ENCODE measurements at places on chromosomes 7 and 10.

DNA sequence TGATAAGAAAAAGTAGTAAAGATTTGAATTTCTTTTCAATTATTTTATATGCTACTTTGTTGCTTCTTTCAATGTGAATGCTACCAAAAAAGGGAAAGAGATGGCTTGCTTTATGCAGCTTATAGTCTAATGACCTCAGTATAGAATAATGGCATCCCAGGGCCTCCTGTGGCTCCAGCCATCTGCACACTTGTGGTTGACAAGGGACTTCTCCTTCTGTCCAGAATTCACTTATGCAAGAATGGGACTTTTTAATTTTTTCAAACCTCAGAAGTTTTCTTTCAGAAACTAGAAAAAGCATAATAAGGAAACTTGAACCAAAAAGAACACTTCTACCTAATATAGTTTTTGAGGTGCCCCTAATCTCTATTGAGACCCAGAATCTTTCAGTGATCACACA, 310.9 kb downstream of the CTNNA3 start:
- no peak for DNase-seq

- no peak for DNase-seq
Observed at GRCh38 chr10:61052469-61053205, 108.7 kb upstream of the RHOBTB1 start.

DNA sequence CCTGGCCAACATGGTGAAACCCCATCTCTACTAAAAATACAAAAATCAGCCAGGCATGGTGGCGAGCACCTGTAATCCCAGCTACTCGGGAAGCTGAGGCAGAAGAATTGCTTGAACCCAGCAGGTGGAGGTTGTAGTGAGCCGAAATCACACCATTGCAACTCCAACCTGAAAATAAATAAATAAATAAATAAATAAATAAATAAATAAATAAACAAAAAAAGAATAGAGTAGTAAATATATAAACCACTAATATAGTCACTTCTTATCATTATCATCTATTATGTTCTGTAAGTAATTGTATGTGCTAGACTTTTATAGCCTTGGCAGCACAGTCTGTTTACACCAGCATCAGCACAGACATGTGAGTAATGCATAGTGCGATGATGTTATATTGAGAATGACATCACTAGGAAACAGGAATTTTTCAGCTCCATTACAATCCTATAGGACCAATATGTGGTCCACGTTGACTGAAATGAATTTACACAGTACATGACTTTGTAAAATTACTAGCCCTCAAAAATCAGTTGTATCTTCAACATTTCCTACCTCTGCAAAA, 385.4 kb upstream of the ANKRD30A start:
- no peak for DNase-seq

DNA sequence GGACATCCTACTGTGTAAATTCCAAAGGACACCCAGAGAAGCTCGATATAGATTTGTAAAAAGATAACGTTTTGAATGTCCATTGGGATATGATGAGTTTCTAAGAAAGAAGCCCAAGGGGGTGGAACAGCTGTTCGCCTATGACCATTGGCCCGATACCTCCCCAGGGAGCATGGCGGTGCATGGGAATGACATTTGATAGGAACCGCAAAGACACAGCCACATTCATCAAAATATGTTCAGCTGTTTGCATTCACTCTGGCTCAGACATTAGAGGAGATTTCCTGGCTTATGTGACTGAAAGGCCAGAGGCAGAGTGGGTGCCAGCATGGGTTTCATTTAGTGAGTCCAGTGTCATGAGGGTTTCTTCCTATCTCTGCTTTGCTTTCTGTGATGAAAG, 56.0 kb upstream of the BAIAP2L1 start:
- no peak for DNase-seq

- no peak for DNase-seq
Observed at GRCh38 chr7:154876516-154876915, 126.4 kb downstream of the PAXIP1 start.

DNA sequence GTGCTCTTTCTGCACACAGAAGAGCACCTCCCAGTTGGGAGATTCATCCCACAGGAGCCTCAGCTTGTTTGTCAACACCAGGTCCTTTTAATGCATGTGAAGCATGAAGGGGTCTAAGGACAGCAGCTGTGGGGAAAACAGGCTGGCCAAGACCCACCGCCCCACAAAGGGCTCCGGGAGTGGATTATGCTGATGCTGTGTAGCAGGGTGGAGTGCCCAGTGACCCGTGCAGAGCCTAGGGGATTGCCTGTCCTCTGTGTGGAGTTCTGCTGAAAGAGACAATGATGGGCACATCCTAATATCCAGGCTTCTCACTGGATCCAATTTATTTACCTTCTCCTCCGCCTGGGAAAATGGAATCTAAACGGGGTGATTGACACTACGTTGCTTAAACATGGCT, 74.0 kb downstream of the PIP4K2A start:
- DNase-seq, result no peak

- no peak for DNase-seq
Observed at GRCh38 chr10:125992254-125992653, 95.9 kb downstream of the FANK1 start.

DNA sequence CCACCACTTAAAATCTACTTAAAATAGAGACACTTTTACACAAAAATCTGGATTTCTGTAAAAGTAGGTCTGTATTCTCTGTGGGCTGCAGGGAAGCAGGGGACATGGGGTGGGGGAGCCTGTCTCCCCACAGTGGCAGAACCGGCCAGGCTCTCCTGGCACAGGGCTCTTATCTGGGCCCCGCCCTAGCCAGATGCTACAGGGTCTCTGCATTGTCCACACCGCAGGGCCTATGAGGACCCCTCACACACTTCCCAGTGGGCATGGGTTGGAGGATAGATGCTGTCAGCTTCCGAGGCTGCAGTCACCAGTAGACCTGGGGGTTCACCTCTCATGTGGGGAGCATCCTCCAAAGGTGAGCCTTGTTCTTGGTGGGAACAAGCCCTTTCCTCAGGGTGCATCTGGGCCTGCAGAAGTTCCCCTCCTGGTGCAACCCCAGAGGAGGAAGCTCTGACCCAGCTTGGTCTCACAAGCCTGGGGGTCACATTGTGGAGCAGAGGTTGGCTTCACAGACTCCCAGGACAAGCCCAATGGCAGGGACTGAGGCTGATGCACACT, 15.4 kb upstream of the MYL7 start:
- no peak for DNase-seq

GRCh38 chr7:149202831-149203231, 7.5 kb downstream of the ZNF282 start:
- DNase-seq, result no peak

GRCh38 chr7:27154901-27155815, 1.3 kb downstream of the HOXA7 start:
- DNase-seq, result no peak

DNA sequence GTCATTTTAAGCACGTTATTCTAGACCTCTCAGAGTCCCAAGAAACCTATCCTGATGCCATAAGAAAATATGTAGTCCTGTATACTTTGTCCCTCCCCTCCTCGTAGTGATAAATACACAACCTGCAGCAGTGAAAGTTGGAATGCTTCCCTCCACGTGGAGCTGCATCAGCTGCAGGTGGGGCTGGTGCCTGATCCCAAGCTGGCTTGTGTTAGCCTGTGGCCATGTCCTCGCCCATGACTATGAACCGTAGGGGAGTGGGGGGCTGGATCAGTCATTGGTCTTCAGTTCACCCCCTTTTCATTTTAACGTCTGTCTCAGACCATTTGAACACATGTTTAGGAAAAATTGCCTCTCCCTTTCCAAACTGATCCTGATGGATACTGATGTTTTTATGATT, 171.4 kb upstream of the HABP2 start:
- DNase-seq, result no peak

- DNase-seq, result no peak
Observed at GRCh38 chr10:67618116-67618515, 77.9 kb downstream of the CTNNA3 start.

- DNase-seq, result no peak
Observed at GRCh38 chr10:74575191-74575720, 251.1 kb upstream of the KAT6B start.

- no peak for DNase-seq
Observed at GRCh38 chr7:96097835-96098234, 224.1 kb downstream of the SLC25A13 start.

GRCh38 chr10:43892062-43892770, 243.5 kb upstream of the ZNF32 start:
- DNase-seq, result no peak

DNA sequence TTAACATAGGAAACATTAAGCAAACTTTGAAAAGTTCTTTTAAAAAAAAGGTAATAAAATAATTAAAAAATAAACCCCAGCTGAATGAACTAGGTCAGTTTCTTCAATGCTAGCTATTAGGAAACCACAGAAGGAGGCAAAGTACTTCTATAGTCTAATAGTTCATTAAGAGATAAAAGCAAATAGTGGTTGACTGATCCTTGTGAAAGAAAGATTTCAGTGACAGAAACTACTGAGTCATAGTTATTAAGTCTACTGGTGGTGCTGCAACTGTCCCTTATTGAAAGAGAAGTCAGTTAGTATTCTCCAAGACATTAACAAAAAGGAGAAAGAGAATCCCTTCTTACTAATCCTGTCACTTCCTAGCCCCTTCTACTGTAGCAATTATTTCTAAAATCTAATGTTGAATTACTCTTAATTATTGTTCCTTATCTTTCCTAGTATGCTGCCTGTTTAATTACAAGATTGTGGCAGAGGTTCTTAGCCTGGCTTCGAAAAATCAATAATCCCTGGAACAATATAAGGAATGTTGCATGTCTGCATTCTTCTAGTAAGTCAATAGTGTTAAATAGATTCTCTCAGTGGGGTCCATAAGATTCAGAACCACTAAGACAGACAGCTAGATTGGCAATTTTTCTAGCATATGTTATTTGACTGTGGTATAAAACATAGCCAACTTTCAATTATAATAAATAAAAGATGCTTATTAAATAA, 18.2 kb downstream of the TCTN3 start:
- no peak for DNase-seq

DNA sequence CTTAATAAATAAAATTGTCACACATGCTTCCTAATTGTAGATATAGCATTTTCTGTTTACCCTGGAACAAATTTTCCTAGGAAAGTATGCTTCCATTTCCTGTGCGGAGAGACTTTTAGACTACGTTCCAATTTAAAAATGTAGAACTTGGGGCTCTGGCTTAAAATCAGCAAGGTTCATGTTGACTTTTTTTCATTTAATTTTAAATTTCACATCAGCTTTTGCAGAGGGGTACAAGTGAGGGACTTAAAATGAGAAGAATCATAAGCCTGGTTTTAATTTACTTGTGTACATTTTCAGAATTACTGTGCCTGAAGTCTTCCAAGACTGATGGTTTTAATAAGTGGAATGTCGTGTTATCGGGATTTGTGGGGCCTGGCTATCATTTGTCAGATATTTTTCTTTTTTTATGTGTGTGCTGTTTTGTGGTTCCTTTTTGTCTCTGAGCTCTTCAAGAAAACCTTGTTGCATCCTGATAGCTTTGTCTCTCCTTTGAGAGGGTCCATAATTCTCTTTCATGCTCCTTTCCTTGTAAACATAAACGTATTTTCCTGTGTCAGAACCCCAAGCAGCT, 8.8 kb upstream of the ATRNL1 start:
- no peak for DNase-seq

DNA sequence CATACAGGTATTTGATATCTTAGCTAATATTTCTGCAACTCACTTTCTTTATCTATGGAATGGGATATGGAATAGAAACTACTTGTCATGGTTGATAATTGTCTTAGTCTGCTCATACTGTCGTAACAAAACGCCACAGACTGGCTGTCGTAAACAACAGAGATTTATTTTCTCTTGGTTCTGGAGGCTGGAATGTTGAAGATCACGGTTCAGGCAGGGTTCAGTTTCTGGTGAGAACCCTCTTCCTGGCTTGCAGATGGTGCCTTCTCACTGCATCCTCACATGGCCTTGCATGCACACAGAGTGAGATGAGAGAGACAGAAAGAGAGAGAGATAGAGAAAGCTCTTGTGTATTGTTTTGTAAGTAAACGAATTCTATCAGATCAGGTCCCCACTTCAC, 332.7 kb upstream of the MAGI2 start:
- DNase-seq, result no peak

- DNase-seq, result no peak
Observed at GRCh38 chr7:23043441-23043840, 29.5 kb upstream of the HYCC1 start.

DNA sequence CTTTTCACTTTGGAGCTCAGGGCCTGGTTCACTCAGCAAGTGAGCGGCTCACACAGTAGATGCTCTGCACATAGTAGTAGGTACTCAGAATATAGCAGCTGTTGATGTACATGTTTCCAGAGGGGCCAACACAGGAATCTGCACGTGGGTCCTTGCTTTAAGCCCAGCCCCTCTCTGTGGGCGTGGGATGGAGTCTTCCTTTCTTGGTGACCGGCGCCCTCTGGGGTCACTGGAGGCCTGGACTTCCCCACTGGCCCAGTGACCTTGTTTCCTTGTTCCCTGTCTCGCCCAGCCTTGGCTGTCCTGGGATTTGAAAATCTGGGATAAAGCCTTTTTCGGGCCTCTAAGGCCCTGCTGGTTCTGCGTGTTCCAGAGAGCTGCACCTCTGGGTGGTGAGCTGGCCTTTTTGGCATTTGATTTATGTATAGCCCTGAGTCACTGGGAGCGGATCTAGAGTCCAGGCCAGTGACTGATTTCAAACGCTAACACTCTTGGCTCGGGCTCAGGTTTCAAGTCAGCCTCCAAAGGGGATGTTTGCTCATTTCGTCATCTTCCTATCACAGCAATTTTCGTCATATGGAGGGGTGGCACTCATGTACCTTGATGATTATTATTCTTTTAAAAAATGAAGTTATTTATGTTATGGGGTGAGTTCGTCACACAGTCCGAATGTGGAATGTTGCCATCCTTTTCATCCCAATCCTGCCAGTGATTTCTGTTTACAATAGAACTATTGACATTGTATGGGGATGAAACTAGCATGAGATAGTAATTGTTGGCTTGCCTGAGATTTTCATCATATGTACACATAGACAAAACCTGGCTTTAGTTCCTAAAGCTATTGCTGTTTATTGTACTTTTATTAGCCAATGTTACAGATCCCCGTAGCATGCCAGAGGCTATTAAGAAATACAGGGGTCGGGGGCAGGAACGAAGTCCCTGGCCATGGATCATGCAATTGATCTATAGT, 65.5 kb downstream of the CUX1 start:
- DNase-seq, result no peak

DNA sequence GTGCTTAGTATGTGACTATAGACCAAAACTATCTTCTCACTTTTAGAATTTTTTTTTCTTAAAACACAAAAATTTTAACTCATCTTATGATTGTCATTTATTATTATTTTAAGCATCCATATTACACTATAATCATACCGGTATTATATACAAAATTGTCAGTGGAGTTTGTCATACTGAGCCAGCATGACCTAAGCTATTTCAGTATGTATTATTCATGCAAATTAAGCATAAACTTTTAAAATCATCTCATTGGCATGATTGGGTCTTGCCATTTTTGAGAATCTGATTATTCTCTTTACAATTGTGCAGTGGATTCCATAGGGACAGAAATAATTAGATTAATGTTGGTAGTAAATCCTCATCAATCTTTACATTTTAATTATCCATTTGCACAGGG, 46.2 kb upstream of the STMP1 start:
- DNase-seq, result no peak

GRCh38 chr7:113338071-113338696, 219.8 kb upstream of the SMIM30 start:
- no peak for DNase-seq

GRCh38 chr7:111312966-111313365, 222.0 kb downstream of the LRRN3 start:
- no peak for DNase-seq

Measured in activated gamma-delta T cell treated with Interleukin-2 at 50 U/mL for 16 hours (primary cell).